ENCODE measurements at places on chromosomes 2 and 18. TPM values are rescaled to one million over a fixed set of nuclear protein-coding genes. Genes with fewer than 3 reads are reported as not detected.

GRCh38 chr2:237449193-237449881, 35.4 kb upstream of the COL6A3 start:
- no peak for DNase-seq

CLEC4F gene
- total RNA-seq = not detected

- no peak for DNase-seq
Measured at GRCh38 chr2:118019821-118020220, 6.0 kb upstream of the CCDC93 start.

DNA sequence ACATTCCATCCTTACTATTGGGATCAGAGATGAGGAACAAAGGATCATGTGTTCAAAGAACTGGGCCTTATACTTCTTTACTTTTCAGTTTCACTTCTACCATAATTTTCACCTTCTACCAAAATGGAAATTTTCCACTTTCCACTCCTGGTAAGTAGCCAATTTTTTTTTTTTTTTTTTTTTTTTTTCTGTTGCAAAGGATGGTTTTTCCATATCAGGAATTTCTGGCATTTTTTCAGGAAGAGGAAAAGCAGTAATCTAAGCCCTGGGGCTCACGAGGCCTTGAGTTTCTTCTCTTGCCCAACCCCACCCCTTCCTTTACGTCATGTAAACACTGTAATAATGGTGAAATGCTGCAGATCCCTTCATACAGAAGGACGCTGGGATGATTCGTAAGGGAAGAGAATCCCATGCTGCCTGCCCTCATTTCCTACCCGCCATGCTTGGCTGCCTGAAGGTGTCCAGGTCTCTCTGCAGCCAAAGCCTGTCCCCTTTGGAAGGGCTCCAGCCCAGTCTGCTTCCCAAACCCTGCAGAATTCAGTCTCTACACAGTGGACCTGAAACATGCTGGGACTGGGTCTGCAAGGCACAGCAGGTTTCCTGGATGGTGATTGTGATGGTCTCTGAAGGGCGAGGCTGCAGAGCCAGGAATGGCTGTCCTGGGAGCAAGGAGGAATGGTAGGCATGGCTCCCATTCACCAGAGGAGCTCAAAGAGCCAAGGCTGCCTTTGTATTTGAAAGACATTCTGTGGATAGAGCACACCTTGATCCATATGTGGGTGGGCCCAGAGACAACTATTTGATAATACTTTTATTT, 57.0 kb downstream of the EFR3B start:
- DNase-seq = peak; percentile 40

- DNase-seq = no peak
Measured at GRCh38 chr2:33526132-33526531, 49.7 kb downstream of the RASGRP3 start.

All from right lobe of liver (tissue), 6 donors.